ENCODE measurements at places on chromosomes 1 and 21. TPM values are rescaled to one million over a fixed set of nuclear protein-coding genes. Genes with fewer than 3 reads are reported as not detected.

Gene RHBDL2
- polyA plus RNA-seq: 0.95 TPM

Gene ZNF687
- polyA plus RNA-seq: 24.0 TPM

Gene ADGRL2
- polyA plus RNA-seq: 158 TPM

Gene MXRA8
- polyA plus RNA-seq: 164 TPM

Gene FCRL1
- 0.11 TPM for polyA plus RNA-seq

Gene AMY2A
- 0.84 TPM for polyA plus RNA-seq

Gene FALEC
- polyA plus RNA-seq: 0.64 TPM

Gene RHD
- polyA plus RNA-seq: 1.8 TPM

Gene FCRL3
- polyA plus RNA-seq: 0.13 TPM

Gene FAM163A
- 0.68 TPM for polyA plus RNA-seq

Gene F13B
- polyA plus RNA-seq: not detected

Gene CRP
- not detected for polyA plus RNA-seq

Gene TMEM63A
- polyA plus RNA-seq: 88.4 TPM

Gene TRIM46
- polyA plus RNA-seq: 2.7 TPM

Gene DEPDC1
- 14.2 TPM for polyA plus RNA-seq

Gene ILDR2
- 12.2 TPM for polyA plus RNA-seq
